Naive thymus-derived CD8-positive, alpha-beta T cell (primary cell): ENCODE measurements at places on chromosomes 13 and 19.

GRCh38 chr13:97932036-97932435, 21.4 kb upstream of the IPO5 start:
- DNase-seq = no peak

DNA sequence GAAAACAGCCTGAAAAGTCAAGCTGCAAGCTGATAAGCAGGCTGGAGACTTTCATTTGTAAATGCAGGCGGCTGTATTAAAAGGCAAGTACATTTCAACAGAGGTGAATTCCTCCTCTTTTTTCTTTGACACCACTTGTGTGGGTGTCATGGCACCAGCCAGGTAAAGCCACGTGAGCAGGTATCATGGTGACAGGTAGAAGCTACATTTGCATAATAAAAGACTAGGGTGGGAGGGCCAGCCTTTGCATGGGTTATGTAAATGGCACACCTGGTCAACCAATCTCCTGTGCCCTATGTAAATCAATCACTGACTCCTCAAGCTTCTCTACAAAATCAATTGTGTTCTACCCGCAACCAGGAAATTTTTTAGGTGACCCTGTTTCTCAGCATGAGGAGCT, 68.2 kb downstream of the ZNF100 start:
- no peak for DNase-seq

- no peak for DNase-seq
Measured at GRCh38 chr13:110365876-110366275, 58.8 kb downstream of the COL4A2 start.

DNA sequence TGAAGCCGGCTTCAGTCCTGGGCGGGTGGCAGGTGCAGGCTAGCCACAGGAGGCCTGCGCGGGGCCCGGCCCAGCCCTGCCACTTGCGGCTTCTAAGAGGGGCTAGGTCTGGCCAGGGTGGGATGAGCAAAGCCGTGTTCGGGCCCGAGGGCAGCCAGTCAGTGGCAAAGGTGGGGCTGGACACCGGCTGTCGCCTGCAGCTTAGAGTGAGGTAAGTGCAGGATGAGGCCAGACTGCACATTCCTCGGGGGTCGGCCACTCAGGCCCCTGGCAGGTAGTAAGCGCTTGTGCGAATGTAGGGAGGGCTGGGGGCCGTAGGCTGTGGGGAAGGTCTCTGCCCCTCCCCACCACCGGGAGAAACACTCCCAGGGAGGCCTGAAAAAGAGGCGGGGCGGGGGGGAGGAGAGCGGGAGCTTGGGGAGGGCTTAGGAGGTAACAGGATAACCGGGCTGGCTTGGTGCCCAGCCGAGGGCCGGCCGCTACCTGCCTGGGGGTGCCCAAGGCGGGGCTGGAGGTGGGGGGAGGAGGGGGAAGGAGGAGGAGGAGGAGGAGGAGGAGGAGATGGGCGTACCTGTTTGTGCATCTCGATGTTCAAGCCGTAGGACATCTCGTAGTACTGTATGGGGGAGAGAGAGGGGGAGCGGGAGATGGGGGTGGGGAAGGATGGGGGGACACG, 6.4 kb downstream of the TLE5 start:
- DNase-seq = no peak

DNA sequence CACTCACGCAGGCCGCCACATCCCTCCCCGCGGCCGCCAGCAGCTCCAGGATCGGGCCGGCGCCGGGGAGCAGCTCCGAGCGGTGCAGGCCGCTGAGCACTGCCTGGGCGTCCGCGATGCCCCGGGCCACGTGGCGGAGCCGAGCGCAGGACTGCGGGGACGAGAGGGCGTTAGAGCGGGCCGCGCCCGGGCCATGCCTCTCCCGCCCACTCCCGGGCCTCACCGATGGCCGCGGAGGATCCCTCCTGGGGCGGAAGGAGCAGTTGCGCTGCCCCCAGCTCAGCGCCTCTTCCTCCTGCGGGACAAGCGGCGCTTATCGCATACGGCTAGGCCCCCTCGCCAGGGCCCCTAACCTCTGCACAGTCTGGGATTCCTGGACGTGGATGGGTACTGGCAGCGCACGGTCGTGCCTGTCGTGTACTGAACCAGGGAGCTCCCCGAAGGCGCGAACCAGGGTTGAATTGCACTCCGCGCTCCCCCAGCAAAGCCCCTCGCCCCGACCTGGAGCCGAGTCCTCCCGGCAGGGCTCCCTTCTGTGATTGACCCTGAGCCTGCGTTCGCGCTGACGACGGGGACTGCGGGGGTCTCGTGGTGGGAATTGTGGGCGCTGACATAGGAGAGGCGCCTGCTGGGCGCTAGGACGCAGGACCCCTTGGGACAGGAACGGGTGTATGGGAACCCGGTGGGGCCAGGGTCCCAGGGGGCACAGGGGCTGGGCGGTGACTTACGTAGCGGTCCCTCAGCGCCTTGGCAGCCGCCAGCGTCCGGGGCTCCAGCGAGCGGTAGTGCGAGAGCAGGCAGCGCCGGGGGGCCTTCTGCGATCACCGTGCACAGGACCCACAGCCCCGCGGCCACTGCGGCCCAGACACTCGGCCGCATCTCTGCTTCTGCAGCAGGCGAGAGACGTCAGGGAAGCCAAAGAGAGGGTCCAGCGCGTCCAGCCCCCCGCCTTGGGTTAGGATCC, 673 bp downstream of the IFNL4 start:
- DNase-seq = no peak

DNA sequence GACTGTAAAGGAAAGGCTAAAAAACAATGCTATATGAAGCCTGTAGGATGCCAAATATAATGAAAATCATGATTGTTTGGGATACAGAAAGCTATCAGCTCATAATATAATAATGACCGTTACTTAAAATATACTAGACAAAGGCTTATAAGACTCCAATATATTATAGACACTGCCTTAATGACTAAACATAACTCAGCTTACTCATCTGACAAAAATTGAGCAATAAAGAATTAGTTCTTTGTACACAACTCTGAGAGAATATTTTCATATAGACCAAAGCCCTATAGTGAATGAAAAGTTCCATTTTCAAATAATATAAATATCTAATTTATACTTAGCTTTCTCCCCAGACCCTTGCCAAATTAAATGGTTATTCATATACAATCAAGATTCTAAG, 283.3 kb downstream of the DIAPH3 start:
- no peak for DNase-seq

DNA sequence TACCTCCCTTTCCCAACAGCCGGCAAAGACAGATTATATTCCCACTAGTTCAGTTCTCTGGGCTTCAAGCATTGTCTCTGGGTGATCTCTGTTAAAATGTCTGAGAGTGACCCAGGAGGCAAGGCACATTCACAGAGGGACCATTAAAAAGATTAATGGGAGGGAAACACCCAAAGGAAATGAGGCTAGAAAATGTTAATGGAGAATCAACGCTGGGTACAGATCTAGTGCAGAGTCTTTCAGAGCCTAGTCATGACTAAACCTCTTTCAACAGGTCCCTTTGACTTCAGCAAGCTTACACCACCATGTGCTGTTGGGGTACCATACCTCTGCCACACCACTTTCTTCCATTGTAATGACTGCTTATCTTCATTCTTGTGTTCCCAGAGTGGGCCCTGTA, 358.6 kb downstream of the DCT start:
- DNase-seq = no peak

DNA sequence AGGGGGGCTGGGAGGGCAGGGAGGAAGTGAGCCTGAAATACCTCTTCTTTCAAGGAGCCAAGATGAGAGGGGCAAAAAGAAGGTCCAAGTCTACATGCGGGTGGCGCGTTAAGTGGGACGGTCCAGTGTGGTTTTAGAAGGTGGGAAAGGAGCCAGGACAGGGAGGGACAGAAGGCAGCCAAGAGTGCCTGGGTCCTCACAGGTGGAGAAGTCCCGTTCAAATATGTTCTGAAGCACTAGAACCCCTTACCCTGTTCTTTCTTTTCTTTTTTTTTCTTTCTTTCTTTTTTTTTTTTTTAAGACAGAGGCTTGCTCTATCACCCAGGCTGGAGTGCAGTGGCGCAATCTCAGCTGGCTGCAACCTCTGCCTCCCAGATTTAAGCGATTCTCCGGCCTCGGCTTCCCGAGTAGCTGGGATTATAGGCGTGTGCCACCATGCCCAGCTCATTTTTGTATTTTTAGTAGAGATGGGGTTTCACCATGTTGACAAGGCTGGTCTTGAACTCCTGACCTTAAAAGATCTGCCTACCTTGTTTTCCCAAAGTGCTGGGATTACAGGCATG, 7.4 kb downstream of the CAMSAP3 start:
- DNase-seq = no peak

- no peak for DNase-seq
Measured at GRCh38 chr13:75787249-75787928, 151.3 kb downstream of the LMO7 start.

DNA sequence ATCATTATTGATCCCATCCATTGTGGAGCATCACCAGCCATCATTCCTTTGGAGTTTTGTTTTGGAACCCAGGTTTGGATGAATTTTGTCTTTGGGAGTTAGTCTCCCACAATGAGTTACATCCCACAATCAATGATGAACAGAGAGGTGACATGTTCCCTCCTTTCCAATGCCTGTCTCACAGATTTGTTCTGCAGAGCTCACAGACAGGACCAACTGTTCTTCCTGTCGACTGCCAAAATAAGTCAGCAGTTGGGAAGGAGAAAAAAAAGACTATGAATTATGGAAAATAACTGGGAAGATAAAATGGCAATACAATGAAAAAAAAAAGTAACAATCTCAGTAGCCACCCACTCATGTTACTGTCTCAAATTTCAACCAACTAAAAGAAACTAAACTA, 489.1 kb downstream of the MYO16 start:
- DNase-seq = no peak

DNA sequence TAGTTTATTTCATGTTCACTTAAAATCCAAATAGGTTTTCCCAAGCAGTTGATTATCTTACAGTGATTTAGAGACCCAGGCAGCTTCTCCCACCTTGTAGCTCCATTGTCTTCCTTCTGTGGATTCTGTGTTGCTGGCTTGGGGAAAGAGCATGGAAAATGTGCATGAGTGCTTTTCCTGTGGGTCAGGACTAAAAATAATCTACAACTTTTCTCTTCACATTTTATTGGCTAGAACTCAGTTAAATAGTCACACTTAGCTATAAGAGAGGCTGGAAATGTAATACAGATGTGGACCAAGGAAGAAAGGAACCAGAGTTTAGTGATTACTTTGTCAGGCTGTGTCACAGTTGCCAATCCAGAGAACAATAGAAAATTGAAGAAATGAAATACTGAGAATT, 198.8 kb downstream of the NBEA start:
- DNase-seq = no peak

DNA sequence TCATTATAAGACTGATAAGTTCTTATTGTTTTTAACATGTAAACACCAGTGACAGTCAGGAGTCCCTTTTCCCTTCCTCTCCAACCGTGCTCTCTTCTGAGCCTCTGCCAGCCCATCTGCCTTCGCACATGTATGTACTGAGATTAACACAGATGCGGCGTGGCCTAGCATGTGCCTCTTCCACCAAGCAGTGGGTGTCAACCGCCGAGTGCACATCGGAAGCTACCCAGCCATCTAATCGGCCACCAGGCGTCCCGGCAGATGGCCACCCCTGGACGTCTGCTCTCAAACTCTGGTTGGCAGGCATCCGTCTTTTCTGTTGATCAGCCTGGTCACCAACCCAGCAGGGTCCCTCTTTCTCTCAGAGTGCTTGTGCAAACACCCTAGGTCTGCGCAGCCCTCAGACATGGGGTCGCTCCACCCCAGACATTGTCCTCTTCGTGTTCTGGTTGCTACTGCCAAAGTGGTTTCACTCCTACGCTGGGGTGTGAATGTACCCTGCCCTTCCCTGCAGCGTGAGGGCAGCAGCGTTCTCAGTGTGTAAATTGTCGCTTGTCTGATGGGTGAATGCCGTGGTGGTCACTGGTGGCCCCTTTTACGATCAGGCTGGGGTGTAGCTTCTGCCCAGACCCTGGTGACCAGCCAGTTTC, 57.7 kb upstream of the LDLR start:
- DNase-seq = no peak

DNA sequence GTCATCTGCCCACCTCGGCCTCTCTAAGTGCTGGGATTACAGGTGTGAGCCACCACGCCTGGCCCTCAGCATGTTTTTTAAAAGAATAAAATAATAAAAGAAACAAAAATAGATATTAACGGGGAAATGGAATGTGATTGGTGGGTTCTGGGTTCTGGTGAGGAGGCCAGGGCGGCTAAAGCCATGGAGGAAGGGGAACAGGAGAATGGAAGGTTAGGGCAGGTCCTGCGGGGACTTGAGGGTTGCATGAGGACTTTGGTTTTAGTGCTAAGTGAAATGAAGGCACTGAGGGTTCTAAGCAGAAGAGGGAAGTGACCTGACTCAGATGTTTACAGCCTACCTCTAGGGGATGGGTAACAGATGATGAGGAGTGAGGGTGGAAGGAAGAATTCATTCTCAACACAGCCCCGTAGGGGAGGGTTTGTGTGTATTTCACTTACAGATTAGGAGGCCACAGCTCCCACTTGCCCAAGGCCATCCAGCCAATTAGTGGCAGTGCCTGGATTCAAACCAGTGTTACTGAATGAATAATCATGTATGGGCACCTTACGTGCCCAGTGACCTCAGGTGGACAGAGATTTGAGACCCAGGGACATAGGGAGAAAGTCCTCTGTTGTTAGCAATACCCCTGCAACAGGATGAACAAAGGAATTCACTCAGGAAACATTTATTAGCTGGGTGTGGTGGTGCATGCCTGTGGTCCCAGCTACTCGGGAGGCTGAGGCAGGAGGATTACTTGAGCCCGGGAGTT, 6.7 kb upstream of the MRPL4 start:
- no peak for DNase-seq

GRCh38 chr13:31945202-31945961, 86.2 kb upstream of the FRY start:
- no peak for DNase-seq

DNA sequence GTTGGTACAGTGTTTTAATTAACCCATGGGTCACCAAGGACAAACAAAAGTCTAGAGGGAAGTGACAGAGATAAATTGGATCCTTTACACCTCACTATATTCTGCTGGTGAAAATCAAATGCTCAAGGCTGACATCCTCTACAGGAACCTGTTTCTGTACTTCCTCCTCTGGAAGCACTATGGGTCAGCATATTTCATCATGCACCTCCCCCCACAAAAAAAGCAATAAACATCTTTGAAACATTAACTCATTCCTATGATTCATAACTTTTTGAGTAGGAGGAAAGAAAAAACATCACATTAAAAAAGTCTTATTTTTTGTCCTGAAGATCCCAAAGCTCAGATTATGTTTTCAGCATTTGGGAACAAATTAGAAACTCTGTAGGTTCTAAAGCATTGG, 588.3 kb upstream of the SGCG start:
- no peak for DNase-seq

DNA sequence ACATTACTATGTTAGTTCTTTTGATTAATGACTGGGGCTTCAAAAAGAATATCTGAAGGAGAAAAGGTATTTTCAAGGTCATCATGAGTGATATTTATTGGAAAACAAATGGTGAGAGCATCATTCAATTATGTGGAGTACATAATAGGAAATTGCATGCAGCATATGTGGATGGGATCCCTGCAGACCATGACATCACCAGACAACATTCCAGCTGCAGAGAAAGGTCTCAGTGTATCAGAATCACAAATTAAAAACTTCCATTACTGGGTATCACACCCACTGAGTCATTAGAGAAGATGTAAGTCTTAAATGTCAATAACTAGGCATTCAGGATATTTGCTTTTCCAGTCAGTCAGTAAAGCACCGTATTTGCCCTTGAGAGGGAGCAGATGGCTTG, 574.4 kb upstream of the SLC10A2 start:
- DNase-seq = no peak

GRCh38 chr13:83919775-83920174, 37.5 kb upstream of the SLITRK1 start:
- DNase-seq = no peak

GRCh38 chr19:6352381-6353165, 8.8 kb upstream of the CLPP start:
- no peak for DNase-seq

- no peak for DNase-seq
Measured at GRCh38 chr13:50915565-50915964, 6.0 kb downstream of the RNASEH2B start.
